ENCODE measurements at places on chromosomes 5 and 9.

DNA sequence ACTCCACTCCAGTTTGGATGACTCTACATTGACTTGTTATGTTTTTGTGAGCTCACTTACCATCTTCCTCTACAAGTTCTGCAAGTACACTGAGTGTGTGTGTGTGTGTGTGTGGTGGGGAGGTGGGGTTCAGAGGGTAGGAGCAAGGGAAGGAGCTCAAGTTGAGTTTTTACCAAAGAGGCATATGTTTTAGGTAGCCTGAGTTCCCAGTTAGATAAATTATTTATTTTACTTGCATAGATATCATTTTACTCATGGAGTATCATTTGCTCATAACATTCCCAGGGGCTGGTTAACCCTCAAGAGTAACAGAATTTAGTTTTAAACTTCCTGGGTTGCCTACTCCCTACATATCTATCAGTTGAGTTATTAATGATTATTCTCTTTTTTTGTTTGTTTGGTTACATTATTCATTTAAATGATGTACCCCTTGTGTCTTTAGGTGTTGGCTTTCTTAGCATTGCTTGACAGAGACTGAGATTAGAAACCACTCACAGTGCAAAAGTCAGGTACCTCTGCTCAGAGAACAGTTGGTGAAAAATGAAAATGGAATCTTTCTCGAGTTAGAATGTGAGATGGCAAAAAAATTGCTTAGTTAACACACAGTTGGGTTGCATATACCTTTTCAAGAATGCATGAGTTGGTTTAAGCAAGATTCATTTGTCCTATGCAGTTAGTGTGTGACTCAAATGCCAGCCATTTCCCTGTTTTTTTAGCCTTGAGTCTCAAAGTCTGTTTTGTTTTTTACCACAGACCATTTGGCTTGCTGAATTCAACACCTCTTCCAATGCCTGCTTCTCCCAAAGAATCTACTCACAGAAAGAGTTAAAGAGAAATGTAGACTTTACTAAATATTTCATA, 29.2 kb downstream of the TNFSF8 start:
- no peak for DNase-seq

DNA sequence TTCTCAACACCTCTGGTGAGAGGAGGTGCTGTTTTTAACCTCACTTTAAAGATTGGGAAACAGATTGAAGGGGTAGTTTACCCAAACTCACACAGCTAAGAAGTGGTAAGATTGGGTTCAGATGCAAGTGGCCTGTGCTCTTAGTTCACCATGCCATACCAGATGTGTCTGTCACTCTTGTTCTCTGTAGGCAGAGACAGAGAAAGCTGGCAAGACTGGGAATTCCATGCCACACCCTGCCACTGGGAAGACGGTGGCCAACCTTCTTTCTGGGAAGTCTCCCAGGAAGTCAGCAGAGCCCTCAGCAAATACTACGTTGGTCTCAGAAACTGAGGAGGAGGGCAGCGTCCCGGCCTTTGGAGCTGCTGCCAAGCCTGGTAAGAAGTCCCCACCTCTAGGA, 11.0 kb downstream of the TCOF1 start:
- DNase-seq: no peak

DNA sequence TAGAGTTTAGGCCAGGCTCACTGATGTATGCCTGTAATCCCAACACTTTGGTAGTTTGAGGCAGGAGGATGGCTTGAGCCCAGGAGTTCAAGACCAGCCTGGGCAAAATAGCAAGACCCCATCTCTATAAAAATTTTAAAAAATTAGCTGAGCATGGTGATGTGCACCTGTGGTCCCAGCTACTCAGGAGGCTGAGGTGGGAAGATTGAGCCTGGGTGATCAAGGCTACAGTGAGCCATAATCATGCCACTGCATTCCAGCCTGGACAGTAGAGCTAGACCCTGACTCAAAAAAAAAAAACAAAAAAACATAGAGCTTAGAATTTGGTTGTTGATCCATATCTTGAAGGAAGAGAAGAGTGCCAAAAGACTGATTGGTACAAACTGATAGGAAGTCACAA, 14.7 kb upstream of the CDK7 start:
- no peak for DNase-seq

GRCh38 chr5:106241409-106241808, 1429.3 kb downstream of the EFNA5 start:
- no peak for DNase-seq

DNA sequence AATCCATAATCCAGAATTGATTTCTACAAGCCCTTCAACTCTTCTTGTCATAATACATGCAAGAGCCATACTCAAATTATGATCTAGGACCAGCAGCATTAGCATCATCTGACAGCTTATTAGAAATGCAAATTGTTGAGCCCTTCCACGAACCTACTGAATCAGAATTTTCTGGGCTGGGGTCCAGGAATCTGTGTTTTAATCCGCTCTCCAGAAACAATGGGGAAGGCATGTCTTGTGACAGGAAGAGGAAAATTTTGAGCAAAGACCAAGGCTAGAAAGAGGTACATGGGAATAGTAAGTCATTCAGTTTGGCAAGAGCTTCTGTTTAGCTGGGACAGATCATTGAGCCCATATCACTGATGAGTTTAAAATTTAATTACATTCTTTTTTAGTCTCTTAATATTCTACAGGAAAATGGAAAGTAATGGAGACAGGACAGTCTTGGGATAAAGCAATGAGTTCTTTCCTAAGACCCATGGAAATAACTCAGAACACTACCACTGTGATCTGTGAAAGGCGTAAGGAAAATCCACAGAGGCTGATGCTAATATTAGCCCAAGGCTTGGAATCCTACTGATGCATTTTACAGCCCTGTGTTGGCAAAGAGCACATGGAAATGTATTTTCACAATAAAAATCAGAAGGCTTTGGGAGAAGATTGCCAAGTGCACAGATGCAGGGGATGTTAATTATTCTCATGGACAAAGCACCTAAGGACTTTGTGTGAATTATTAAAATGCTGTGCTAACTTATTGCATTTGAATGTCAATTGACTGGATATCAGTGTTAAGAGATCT, 73.7 kb upstream of the STK32A start:
- DNase-seq: no peak

- no peak for DNase-seq
These were observed 63.2 kb downstream of the NRG2 start for GRCh38 chr5:139979943-139980342.

DNA sequence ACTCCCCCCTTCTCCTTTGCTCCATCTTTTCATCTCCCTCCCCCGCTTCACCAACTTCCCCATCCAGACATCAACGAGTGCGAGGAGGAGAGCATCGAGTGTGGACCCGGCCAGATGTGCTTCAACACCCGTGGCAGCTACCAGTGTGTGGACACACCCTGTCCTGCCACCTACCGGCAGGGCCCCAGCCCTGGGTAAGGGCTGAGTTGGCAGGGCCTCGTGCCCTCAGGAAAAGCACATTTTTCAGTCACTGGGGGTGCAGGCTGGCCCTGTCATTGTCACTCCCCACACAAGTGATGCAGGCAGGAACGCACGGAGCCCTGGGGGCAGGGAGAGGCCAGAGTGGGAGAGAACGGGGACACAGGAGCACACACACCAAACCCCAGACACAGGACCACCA, 12.4 kb upstream of the ASS1 start:
- DNase-seq: no peak

- DNase-seq: peak; percentile 52
These were observed 111.3 kb upstream of the FST start for GRCh38 chr5:53368966-53369605.

DNA sequence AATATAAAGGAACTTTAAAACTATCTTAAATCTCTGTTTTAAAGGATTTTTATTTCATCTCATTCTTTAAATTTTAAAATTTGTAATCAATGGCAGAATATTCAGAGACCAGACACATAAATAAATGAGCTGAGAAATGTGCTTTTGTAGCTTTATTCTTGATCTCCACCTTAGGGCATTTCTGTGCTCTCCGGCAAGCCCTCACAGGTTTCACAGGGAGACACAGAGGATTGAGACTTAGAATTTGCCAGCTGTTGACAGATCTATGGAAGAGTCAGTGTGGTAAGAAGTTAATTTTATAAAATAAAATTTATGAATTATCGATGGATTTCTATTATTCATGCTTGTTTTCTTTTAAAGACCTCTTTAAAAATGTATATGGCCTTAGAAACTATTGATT, 206.8 kb downstream of the CD180 start:
- no peak for DNase-seq

- DNase-seq: no peak
These were observed 114.1 kb upstream of the ELL2 start for GRCh38 chr5:96075579-96076289.

DNA sequence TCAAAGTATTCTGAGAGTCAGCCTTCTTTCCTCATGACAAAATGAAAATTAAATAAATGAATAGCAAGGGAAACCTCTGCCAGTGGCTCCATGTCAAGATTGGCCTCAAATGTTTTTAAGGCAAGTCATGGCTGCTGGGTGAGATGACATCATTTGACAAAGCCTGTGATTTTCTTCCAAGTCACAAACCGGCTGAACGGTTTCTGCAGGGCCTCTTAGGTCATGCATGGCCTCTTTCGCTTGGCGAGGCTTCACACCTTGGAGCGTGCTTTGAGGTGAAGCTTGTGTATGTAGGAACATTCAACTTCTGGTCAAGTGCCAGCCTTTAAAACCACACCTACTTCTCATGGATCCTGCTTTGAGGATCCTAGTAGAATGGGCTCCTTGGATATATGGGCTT, 161.0 kb upstream of the ZNF618 start:
- peak; percentile 16 for DNase-seq

GRCh38 chr5:61768692-61769281, 436.7 kb downstream of the ZSWIM6 start:
- no peak for DNase-seq
